ENCODE measurements at places on chromosomes 5 and 9.

DNA sequence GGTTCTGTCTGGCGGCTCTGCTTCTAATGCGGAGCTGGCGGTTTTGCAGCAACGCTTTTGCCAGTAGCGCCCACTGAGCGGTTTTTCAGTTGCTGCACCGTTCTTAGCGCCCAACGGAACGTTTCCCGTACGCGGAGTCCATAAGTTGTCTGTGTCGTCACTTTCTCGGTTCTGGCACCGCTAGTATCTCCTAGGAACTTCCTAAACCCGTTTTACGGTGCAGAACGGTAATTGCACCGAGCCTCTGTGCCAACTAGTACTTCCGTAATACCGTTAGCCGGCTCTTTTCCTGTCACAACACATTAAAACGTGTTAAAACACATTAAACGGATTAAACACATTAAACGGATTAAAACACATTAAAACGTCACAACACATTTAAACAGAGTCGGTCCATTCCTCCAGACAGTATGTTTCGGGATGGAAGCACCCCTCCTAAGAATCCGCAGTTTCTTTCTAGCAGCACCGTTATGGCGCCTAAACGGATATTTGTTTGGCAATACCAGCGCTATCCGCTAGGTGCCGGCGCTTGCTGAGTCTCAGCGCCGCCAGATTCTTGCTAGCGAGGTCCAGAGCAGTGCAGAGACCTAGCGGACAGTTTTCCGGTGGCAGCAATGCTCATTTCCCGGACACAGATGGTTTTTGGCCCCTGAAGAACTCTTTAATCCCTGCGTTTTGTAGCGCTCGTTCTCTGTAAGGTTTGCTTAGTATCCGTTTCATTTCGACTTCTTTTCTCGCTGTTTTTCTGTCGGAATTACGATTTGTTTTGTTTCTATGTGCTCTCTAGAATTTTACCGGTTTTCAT is 45.4 kb downstream of the ANXA2R start:
- DNase-seq: peak; percentile 96

DNA sequence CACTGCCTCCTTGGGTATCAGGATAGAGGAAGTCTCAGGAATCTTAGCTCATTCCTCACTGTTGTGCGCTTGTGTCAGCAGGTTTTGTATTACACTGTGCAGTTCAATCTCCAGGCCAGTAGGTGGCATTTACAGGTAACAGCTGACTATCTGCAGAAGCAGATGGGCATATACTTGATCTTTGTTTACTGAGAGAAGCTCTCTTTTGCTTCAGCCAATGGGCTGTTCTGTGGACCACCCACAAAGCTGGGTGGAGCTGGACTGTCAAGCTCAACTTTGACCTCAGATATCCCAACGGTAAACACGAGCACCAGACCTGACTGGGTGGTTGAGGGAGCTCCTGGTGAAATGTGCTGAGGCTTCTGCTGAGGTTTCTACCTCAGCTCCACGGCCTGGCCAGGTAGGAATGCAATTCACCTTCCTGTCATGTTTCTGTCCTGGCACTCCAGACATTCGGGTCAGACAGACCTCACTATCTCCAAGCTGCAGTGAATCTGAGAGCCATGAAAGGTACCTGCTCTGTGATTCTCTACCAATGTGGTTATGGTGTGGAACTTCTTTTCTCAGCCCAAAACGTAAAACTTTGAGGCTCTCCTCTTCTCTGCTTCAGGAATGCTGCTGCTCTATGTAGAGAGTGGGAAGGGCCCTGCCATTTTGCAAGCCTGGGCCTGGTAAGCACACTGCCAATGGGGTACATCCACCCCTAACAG is 167.9 kb upstream of the ACTBL2 start:
- DNase-seq: peak; percentile 68

GRCh38 chr5:42768106-42768504 is 11.5 kb downstream of the CCDC152 start:
- no peak for DNase-seq

- no peak for DNase-seq
Measured at GRCh38 chr5:115050866-115051265, 118.8 kb downstream of the TRIM36 start.

GRCh38 chr5:113034182-113034773 is 57.7 kb downstream of the DCP2 start:
- DNase-seq: peak; percentile 90

DNA sequence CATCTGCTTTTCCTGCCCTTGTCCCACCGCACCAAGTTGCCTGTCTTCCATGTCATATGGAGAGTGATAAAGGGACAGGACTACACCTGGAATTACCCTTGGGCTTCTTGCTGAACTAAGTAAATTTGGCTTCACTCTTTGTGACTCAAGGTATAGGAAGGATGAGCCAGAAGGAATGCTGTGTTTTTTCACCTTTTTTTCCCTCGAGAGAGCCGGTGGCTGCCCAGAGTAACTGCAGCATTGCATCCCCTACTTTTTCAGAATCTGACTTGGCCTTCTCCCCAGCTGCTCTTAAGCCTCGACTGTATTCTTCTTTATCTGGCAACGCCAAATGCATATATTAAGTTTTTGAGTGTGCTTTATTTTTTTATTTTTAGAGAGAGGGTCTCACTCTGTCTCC is 38.4 kb downstream of the RCL1 start:
- DNase-seq: no peak

- DNase-seq: no peak
Measured at GRCh38 chr9:77903666-77904285, 127.8 kb downstream of the GNAQ start.

- DNase-seq: no peak
Measured at GRCh38 chr5:142277796-142278195, 47.0 kb downstream of the SPRY4 start.

- DNase-seq: no peak
Measured at GRCh38 chr5:90503596-90503995, 25.8 kb downstream of the LYSMD3 start.

- DNase-seq: no peak
Measured at GRCh38 chr5:59501316-59501715, 392.2 kb downstream of the PDE4D start.

DNA sequence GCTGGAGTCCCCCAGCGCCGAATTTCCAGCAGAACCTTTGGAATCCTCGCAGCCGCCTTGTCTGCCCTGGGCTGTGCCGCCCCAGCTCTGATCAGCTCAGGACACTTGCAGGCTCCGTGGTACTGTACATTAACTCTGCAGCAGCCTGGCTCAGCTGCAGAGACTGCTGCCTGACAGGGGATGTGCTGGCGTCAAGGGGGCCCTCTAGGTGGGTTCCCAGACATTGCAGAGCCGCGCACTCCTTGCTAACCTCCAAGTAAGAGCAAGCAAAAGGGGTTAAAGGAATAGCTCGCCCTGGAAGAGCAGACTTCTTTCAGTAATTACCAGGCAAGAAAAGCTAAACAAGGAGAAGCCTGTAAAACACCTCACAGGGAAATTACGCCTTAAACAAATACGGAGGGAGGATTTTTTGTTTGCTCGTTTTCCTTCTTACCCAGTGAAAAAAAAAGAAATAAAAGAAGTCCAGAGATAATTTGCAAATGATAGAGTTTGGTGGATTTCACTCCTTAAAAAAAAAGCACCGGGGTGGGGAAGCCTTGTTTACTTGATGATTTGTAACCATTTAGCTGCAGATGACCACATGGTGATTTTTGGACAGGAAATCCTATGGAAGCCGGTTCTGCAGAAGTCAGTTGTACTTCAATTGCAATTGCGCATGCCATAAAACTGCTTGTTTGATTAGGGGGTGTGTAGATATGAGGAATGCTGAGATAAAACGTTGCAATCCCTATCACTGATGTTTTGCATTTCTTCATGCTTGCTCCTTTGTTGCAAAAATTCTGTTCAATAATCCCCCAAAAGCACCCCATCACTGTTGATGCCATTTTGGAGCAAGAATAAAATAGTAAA is 305.8 kb downstream of the PDE4D start:
- DNase-seq: peak; percentile 91

GRCh38 chr9:137023583-137023991 is 4.5 kb downstream of the ABCA2 start:
- no peak for DNase-seq

GRCh38 chr9:117929868-117930267 is 225.7 kb downstream of the TLR4 start:
- DNase-seq: no peak

DNA sequence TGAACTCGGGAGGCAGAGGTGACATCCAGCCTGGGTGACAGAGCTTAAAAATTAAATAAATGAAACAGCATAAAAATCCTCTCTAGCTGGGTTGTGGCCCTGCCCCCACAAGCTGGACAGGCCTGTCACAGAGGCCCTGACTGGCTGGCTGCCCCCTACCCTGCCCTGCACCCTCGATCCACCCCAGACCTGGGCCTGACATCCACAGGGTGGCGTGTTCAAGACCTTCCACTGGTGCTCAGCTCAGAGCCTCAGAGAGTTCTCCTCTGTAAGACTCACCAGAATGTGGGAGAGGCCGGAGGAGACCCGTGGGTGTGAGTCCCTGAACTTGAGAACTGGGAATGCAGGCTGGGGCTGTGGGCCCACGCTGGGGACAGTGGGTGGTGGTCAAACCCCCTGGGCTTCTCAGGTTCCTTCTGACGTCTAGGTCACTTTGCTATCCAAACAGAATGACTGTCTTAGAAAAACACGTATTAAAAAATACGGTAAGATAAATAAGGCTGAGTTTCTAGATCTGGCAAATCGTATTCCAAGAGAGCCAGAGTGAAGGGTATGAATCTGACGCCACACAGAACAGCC is 9.7 kb upstream of the WDR38 start:
- DNase-seq: no peak

DNA sequence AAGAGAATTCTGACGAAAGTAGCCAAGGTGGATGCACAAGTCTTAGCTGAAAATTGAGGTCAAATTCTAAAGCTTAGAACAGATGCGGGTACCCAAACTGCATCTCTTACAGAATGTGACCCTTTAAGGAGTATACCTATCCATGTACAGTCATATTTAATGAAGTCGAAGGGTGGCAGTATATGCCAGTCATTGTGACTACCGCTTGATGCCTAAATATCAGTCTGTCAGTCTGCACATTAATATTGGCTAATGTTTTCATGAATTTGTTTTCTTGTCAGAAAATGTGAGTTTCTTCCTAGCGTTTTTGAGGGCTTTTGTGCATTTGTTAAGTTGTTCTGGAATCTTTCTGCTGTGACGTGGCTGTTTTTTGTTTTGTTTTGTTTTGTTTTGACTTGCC is 264.5 kb upstream of the ELAVL2 start:
- DNase-seq: no peak

- DNase-seq: no peak
Measured at GRCh38 chr9:112366591-112366990, 13.3 kb upstream of the HSDL2 start.

DNA sequence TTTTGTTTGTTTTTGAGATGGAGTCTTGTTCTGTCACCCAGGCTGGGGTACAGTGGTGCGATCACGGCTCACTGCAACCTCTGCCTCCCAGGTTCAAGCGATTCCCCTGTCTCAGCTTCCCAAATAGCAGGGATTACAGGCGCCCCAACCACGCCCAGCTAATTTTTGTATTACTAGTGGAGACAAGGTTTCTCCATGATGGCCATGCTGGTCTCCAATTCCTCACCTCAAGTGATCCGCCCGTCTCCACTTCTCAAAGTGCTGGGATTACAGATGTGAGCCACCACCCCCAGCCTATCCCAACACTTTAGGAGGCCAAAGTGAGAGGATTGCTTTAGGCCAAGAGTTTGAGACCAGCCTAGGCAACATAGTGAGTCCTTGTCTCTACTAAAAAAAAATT is 19.3 kb downstream of the SPZ1 start:
- no peak for DNase-seq

DNA sequence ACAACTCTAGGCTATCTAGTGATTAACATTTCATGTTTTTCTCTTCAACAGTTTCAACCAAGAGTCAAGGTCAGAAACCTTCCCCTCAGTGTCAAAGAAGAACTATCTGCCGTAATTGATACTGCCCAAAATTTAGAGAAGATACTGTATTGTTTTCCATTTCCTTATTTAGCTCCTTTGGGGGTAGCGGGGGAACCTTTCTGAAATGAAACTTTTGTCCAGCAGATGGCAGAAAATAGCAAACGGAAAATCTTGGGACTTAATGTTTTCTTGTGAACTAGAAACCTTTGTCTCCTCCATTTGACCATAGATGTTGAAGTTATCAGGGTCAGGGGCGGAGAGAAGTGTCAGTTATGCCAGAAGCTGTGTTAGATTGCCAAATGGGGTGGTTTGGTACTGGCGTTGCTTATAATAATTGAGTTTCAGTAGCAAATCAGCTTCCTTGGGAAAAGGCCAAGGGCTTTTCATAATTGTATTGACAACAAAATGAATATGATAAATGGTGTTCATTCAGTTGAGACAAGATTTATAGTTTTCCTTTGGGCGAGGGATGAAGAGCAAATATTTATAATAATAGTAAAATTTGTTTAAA is 101.7 kb upstream of the TLX3 start:
- DNase-seq: peak; percentile 63

DNA sequence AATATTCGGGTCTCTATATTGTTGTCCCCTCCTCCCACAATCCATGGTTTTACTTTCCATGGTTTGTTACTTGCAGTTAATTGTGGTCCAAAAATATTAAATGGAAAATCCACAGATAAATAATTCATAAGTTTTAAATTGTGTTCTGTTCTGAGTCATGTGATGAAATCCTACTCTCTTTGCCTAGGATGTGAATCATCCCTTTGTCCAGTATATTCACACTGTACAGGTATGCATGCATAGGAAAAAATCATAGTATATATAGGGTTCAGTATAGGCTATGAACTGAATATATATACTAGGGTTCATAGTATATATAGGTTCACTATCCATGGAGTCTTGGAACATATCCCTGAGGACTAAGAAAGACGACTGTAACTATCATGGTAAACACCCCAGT is 19.6 kb downstream of the INSYN2B start:
- DNase-seq: no peak

DNA sequence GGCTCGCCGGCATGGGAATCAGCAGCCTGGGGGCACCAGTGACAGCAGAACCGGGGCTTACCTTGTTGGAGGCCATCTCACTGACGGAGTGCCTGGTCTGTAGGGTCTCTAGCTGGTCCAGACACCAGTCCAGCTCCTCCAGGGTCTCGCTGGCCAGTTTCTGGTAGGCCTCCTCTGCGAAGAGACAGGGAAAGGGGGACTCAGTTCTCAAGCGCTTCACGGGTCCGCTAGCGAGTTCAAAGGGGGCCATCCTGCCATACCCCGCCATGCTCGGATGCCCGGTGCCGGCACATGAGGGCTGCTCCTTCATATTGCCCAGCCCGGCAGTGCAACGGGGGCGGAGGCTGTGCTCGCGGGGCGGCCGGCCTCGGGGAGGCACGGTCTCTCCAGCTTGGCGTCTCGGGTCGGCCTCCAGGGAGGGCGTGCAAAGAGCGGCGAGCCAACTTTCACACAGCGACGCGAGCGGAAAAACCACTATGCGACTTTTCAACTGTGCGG is 456.0 kb downstream of the RAB3C start:
- DNase-seq: no peak

- DNase-seq: no peak
Measured at GRCh38 chr9:133528876-133529241, 4.1 kb upstream of the MYMK start.

DNA sequence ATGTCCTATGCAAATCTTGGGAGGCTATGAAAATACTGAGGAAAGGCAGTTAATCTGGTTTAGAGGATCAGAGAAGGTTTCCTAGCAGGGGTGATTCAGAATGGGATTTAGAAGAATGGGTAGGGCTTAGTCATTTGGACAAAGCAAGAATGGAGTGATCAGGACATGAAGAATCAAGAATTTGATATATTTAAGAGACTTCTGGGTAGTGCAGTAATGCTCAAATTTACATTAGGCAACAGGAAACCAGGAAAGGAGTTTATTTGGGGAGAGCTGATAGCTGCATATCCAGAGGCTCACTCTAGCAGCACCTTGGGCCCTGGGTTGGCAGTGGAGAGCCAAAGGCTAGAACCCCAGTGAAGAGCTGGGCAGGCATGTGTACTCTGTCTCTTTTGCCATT is 78.9 kb upstream of the PAPPA start:
- peak; percentile 40 for DNase-seq

- DNase-seq: no peak
Measured at GRCh38 chr9:124870723-124871122, 8.8 kb downstream of the ARPC5L start.

Data from cardiac muscle cell (in vitro differentiated cells and primary cell).